ENCODE measurements at places on chromosomes 4 and X.

DNA sequence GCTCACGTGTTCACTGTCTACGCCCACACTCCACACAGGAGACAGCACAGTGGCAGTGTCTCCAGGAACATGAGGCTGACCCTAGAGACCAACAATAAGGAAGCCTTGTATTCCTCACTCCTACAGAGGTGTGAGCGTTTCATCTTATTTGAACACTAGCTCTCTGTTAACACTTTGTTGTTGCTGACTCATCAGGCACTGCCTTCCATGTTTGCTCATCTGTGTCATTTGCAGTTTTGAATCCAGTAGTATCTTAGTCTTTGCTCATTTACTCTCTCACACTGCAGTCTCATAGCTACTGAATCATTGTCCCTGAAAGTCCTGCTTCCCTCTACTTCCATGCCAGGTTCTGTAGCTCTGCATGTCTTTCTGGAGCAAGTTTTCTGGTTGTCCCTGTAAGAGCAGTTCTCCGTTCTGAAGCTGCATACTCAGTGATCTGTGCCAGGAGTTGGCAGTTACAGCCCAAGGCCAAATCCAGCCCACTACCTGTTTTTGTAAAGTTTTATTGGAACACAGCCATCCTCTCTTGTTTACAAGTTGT is 80.3 kb upstream of the DCLK2 start:
- no peak for DNase-seq

- no peak for DNase-seq
These were observed 170.6 kb upstream of the S100G start for GRCh38 chrX:16479206-16479869.

DNA sequence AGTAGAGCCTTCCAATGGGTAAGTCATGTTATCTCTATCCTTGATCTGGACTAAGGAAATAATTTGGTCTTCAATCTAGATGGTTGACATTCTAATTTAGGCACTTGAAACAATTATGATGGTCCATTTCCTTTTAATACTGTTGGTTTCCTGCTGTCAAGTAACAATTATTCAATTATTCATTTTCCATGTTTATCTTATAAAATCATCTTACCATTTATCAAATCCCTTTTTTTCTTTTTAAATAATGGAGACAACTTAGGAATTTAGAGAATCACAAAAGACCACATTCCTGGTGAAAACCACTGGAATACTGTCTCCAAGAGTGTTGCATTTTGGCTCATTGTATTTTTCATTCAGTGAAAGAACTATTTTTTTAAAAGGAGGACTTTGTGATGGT is 148.7 kb upstream of the CTSO start:
- no peak for DNase-seq

GRCh38 chr4:139630991-139631390 is 34.6 kb upstream of the MGST2 start:
- DNase-seq, result no peak

GRCh38 chr4:101172369-101172768 is 175.0 kb downstream of the PPP3CA start:
- DNase-seq, result no peak

DNA sequence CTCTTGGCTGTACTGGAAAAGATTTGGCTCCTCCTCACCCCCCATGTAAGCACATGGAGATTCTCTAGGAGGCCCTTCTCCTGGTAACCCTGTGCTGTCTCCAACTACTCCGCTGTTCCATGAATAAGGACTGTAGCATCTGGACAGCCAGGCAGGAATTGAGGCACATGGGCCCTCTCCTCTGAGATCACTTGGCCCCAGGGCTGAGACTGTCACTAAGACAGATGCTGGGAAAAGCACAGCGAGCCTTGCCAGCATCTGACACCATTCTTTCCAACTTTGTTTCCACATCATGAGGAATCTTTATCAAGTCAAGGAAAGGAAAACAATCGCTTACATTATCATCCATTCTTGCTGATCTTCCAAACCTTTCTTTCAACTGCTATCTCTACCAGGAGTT is 222.6 kb upstream of the INTU start:
- no peak for DNase-seq

DNA sequence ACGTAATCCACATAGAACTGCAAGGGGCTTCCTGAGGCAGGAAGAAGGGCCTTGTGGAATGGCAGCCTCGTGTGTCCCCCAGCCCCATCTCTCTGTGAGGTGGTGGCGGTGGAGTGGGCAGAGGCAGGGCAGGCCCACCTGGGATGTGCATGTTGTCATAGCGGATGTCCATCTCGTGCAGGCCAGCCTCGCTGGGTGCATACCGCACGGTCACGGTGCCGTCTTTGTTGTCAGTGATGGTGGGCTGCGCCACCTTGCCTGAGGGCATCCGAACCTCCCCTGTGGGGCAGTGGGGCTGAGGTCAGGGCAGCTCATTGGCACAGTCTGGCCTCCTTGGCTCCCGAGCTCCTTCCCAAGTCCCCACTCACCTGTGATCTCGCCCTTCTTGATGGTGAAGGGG is 20.4 kb downstream of the FLNA start:
- no peak for DNase-seq

DNA sequence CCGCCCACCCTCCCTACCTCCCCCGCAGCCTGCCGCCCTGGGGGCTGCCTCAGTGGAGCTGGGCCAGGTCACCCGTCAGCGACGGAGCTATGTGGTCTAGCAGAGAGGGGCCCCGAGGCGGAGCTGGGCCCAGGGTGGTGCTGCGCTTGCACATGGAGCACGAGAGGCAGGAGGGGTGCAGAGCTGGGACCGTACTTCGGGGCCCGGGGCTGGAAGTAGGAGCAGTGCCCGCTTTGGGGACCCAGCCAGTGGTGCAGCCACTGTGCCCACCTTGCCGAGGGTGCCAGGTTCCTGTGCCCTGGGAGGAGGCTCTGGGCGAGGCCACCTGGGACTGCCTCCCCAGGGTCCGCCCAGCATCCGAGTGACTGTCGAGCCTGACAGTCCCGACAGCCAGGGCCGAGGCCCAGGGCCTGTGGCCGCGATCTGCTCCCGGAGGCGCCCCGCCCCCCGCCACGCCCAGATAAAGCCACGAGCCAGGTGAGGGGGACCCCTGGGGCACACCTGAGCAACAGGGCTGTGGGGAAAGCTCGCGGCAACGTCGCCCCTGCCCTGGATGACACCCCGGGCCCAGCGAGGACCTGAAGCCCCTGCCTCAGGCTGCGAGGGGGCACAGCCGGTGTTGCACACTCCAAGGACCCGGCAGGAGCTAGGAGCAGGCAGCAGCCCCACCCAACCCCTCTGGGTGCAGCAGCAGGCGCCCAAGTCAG is 117.5 kb downstream of the DNAAF6 start:
- no peak for DNase-seq

DNA sequence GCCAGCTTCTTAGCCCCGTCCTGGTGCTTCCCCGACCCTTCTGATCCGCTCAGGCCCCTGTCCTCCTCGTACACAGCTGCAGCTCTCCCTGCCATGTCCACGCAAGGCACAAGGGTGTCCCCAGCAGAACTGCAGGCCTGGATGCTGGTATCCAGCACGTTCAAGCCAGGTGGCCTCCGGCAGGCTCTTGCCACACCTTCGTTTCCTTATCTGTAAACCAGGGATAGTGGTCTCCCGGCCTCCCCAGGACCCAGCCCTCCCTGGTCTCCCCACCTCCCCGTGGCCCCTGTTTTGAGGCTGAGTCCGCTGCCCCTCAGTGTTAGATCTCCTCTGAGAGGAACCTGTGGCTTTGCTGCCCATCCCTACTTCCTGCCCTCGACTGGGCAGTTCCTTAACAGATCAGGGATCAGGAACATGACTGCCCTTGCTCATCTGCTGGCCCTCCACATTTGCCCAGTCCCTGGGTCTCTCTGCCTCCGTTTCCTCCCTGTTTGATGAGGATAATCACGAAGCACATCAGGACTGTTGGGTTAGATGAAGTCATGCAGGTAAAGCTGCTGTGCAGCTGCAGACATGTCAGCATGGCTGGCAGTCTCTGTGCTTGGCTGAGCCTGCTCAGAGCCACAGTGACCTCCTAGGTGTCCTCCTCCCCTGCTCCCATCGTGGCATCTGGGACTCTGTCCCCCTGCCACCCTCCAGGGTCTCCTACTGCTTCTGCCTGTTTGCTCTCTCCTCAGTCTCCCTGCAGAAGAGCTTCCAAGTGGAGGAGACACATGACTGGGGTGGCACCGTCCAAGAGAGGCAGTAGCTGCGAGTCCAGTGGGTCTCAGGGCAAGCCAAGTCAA is 32.9 kb downstream of the PIGG start:
- no peak for DNase-seq

DNA sequence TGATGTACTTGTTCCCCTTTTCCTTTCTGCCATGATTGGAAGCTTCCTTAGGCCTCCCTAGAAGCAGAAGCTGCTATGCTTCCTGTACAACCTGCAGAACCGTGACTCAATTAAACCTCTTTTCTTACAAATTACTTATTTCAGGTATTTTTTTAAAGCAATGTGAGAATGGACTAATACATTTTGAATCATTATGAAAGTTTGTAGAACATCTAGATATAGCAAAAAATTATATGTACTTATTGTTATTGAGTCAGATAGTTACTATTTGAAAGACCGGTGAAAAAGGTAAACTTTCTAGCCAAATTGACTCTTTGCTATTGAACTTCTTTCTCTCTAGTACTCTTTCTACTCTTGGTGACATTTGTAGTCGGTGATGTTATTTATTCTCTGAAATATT is 777.3 kb upstream of the GALNTL6 start:
- no peak for DNase-seq

DNA sequence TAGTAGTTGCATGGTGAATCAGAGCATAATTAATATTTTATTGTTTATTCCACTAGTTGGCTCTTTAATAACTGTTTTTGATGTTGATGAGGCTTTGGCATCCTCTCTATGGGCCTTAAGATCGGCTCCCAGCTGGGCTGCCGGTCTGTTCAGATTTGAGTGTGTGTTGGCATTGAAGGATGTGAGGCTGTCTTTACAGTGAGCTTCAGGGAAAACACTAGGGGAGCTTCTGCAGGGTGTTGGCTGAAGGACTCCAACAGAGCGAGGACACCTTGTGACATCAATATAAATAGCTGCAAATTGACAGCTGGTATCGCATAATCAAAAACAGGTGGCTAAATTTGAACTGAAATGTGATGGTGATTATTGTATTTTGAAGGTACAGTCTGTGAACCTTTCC is 322.0 kb downstream of the FSTL5 start:
- DNase-seq, result no peak

GRCh38 chr4:32775049-32775448 is 2054.9 kb downstream of the PCDH7 start:
- DNase-seq, result no peak

- DNase-seq, result no peak
These were observed 52.1 kb downstream of the ZNF157 start for GRCh38 chrX:47422444-47422843.

DNA sequence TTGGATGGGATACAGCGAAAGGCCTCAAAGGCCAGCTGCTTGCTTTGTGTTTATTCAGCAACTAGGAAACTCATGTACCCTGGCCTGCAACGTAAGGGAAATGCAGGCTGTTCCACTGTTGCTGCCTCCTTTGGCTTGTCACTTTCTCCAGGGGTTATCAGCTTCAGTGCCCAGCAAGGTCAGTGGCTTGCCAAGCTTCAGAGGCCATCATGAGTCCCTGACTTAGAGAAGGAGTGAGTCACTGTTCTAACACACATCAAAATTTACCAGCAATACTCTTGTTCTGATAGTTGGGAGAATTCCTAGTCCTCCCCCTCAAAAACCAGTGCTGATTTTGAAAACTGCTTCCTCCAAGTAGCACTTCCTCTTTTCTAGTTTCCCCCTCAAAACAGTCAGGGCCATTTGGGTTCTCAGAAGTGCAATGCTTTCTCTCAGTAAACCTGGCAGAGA is 250.8 kb downstream of the ARHGAP24 start:
- DNase-seq, result no peak

DNA sequence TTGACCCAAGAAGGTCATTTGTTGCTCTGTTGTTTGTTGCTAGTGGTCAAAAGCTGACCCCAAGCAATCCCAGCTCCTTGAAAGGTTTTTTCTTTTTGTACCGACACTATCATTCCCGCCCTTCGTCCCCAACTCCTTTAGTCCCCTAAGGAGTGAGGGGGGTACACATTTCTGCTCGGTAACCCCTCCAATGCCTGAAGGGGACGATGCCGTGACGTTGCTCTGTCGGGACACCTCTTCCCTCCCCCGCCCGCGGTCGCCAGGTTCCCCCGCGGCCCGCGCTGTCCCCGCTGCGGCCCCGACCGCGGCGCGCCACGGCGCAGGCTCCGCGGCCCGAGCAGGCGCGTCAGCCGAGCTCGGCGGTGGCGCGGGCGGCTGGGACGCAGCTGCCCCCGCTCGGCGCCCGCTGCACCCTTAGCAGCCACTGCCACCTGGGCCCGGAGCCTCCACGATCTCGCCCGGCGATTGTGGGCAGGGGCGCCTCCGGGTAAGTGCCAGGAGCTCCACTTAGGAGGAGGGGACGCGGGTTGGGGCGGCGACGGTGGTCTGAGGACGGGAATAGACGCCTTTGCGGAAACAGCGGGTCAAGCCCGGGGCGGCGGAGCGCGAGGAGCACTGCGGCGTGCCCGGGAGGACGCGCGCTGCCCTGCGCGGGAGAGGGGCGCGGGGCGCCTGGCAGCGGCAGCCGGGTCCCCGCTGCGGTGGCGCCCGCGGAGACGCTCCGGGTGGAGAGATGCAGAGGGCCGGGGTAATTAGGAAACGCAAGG is at the start of gene GLRB:
TSS of gene GLRB (plus strand) at position 340 of the 767 bp plus-strand sequence. CDS start 1,875 bp downstream, outside the sequence.
- DNase-seq, result no peak

DNA sequence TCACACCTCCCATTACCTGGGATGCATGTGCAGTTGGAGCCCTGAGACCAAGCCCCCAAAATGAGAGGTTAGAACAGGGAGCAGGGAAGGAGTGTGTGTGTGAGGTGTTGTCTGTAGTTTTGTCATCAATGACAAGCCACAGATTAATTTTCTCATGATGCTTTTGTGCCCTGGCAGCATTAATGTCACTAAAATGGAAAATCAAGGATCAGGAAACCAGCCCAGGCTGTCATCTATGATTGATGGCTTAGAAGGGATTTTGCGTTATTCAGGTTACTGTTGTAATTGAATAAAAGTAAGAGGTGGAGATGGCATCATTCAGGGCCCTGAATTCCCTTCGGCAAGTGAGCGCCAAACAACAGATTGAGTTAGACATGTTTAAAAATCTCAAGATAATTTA is 130.5 kb upstream of the C1QTNF7 start:
- no peak for DNase-seq

GRCh38 chr4:8847331-8847730 is 24.3 kb downstream of the HMX1 start:
- DNase-seq, result no peak

DNA sequence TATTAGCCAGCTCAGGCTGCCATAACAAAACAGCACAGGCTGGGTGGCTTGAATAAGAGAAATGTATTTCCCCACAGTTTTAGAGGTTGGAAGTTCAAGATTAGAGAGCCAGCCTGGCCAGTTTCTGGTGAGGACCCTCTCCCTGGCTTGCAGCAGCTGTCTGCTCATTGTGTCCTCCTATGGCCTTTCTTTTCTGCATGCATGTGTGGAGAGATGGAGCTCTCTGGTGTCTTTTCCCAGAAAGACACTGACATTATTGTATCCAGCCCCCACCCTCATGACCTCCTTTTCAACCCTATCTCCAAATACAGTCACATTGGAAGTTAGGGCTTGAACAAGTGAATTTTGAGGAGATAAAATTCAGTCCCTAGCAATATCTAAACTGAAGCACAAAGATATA is 263.8 kb upstream of the PABPC4L start:
- DNase-seq, result no peak

GRCh38 chr4:2177443-2178093 is 64.4 kb downstream of the HAUS3 start:
- DNase-seq, result no peak

GRCh38 chrX:107730298-107730655 is 45.3 kb downstream of the TSC22D3 start:
- no peak for DNase-seq

- peak; percentile 17 for DNase-seq
These were observed 61.6 kb upstream of the NAP1L5 start for GRCh38 chr4:88759039-88759894.
